Astrocyte of the cerebellum (primary cell): ENCODE measurements at places on chromosomes 2 and 18.

DNA sequence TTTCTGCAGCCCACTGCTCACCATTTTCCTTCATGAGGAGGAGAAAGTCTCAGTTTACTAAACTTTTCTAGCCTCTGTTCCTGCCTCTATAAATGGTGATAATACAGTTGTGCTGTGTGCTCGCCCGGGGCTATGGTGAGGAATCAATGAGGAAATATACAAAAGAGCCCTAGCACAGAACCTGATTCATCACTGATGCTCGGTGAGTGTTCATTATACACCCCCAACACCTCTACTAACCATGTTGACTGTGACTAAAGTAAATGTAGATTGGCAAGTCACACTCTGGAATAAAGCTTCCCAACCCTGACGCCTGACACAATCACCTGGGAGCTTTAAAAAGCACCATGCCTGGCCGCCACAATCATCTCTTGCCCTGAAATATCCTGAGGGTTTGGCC, 118.8 kb upstream of the CYP1B1 start:
- no peak for DNase-seq

DNA sequence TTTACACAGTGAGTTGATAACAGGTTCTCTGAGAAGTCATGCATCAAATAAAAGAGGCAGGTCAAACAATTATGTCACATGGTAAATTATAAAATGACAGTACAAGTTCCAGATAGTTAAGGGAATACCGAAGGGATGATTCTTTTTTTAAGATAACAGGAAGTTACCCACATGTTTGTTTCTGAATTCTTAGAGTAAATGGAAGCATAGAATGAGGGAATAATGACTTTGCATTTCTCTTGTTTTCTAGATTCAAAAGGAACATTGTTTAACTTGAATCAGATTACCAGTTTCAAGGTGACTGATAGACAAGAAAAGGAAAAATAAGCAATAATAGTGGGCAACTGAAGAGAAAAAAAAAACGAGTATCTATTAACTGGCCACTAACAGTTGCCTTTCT, 124.5 kb downstream of the MIB1 start:
- no peak for DNase-seq

- no peak for DNase-seq
Observed at GRCh38 chr2:7703048-7703447, 785.8 kb downstream of the RNF144A start.

- DNase-seq = no peak
Observed at GRCh38 chr2:164066095-164066494, 330.3 kb upstream of the FIGN start.

- no peak for DNase-seq
Observed at GRCh38 chr2:234593636-234594035, 96.8 kb upstream of the ARL4C start.

- DNase-seq = no peak
Observed at GRCh38 chr2:11405599-11406266, 60.2 kb downstream of the E2F6 start.

- no peak for DNase-seq
Observed at GRCh38 chr2:55524884-55525437, 5.4 kb downstream of the CFAP36 start.

- DNase-seq = no peak
Observed at GRCh38 chr2:40357667-40358066, 94.2 kb downstream of the SLC8A1 start.

DNA sequence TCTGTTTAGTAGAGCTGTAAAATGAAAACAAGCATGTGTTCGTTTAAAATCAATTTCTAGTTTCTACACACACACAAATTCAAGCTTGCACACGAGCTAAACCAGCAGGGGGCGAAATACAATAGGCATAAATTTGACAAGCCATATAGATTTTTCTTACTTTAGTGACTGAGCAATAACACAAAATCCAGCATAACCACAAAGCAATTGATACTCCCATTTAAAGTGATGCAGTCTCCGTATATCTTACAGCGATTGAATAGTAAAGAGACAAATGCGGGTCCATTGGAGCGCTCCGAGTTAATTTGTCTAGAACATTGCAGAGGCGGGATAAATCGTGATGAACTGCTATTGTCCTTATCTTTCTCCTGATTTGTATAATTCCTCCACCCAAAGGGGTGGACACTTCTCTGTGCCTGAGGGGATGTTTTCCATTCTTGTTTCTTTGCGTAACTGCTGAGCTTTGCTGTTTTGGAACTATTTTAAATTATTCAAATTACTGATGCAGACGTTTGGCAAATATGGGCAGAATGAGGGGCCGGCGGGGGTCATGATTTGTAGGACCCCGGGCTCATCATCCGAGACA, 1.2 kb upstream of the AFTPH start:
- peak; percentile 73 for DNase-seq

GRCh38 chr2:172555272-172555521, 693 bp upstream of the PDK1 start:
- DNase-seq = no peak

DNA sequence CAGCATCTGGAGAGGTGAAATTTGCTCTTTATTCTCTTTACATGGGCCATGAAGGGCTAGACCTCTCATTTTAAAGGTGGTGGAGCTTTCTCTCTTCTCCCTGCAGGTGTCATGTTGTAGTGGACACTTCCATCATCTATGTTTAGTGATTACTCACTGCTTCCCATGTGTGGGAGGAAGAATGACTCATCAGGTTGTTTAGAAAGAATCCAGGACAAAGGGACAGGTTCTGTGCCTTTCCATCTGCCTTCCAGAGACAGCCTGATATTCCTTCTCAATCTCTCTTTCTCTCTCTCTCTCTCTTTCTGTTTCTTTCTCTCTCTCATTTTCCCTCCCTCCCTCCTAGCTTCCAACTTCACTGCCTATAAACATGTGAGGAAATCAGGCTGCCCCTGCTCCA, 38.7 kb downstream of the SCG2 start:
- peak; percentile 45 for DNase-seq

- DNase-seq = no peak
Observed at GRCh38 chr18:11407940-11408339, 201.5 kb upstream of the SLC35G4 start.

GRCh38 chr2:117308861-117309770, 505.4 kb upstream of the DDX18 start:
- no peak for DNase-seq

- DNase-seq = no peak
Observed at GRCh38 chr2:62208758-62209114, 12.8 kb downstream of the B3GNT2 start.

DNA sequence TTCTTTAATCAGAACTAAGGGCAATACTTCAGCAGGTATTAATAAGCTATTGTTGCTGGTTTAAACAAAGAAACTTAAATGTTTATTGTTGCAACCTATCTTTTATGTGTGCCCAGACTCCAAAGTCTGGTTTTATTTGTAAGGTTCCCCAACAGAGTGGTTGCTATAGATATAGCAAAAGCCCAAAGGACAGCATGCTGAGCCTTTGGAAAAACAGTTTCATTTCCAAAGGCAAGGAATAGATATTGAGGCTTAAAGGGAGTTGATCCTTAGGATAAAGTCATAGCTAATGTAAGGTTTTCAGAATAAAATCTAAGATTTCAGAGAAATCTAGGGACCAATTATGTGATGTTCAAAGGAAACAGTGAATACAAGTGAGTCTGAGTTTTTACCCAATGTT, 413.2 kb upstream of the SLC14A2 start:
- no peak for DNase-seq

GRCh38 chr18:62321201-62321600, 3.9 kb upstream of the TNFRSF11A start:
- no peak for DNase-seq

- DNase-seq = peak; percentile 77
Observed at GRCh38 chr18:48475635-48476549, 62.9 kb upstream of the CTIF start.

GRCh38 chr2:49693961-49694360, 539.6 kb upstream of the FSHR start:
- no peak for DNase-seq

DNA sequence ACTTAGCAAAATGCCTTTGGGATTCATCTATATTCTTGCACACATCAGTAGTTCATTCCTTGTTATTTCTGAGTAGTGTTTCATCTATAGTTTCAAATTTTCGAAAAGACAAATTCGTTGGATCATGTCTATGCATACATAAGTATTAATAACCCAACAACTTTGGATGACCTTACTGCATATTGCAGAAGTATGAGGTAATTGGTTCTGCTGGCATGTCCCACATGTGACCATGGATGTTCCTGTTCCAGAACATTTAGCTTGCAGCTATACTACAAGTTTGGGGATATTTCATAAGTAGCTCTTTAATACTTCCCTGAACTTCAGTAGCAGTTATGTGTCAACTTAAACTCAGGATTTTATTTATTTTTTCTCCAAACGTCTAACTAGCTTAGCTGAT, 44.9 kb downstream of the APLF start:
- no peak for DNase-seq

- no peak for DNase-seq
Observed at GRCh38 chr2:151337643-151338042, 19.7 kb upstream of the TNFAIP6 start.

DNA sequence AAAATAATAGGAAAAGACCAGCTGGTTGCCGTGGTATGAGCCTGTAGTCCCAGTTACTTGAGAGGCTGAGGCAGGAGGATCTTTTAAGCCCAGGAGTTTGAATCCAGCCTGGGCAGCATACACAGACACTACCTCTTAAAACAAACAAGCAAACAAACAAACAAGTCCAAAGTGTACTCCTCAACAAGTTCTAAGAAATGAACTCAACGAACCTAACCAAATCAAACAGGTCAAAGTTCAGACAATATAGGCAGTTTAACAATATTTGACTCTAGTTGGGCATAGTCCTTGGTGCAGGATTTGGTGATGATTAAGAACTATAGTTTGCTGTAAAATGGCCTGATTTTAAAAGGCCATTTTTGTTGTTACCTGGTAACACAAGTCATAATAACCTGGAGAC, 41.9 kb upstream of the RHOB start:
- no peak for DNase-seq

GRCh38 chr18:365651-366050, 97.8 kb upstream of the THOC1 start:
- DNase-seq = no peak
